ENCODE measurements at places on chromosomes 6 and 20. TPM values are rescaled to one million over a fixed set of nuclear protein-coding genes. Genes with fewer than 3 reads are reported as not detected.

SALL4 gene
- 2.0 TPM for total RNA-seq

SAMD3 gene
- total RNA-seq: not detected

BIRC7 gene
- total RNA-seq: 1.6 TPM

HLA-F gene
- 4.3 TPM for total RNA-seq

CNR1 gene
- 1.9 TPM for total RNA-seq

FAXC gene
- total RNA-seq: 7.3 TPM

C20orf141 gene
- total RNA-seq: 0.29 TPM

TMEM74B gene
- total RNA-seq: 3.9 TPM

SLC17A4 gene
- not detected for total RNA-seq

PRDM1 gene
- 7.7 TPM for total RNA-seq

DEF6 gene
- total RNA-seq: 0.26 TPM

PCK1 gene
- total RNA-seq: 0.06 TPM

SFT2D1 gene
- 39.9 TPM for total RNA-seq

RANBP9 gene
- total RNA-seq: 10.3 TPM

ANGPT4 gene
- total RNA-seq: 0.02 TPM

BPIFB6 gene
- not detected for total RNA-seq

LPA gene
- 0.09 TPM for total RNA-seq

SLC44A4 gene
- 0.08 TPM for total RNA-seq

PROKR2 gene
- total RNA-seq: not detected

RAET1L gene
- 0.44 TPM for total RNA-seq

COL19A1 gene
- total RNA-seq: not detected

LY6G6C gene
- total RNA-seq: not detected

GDAP1L1 gene
- total RNA-seq: not detected

SEL1L2 gene
- total RNA-seq: not detected

RGS19 gene
- 38.9 TPM for total RNA-seq
